ENCODE measurements at places on chromosomes 11 and 22.

- DNase-seq: no peak
These were observed 7.1 kb downstream of the NLRX1 start for GRCh38 chr11:119175493-119176077.

DNA sequence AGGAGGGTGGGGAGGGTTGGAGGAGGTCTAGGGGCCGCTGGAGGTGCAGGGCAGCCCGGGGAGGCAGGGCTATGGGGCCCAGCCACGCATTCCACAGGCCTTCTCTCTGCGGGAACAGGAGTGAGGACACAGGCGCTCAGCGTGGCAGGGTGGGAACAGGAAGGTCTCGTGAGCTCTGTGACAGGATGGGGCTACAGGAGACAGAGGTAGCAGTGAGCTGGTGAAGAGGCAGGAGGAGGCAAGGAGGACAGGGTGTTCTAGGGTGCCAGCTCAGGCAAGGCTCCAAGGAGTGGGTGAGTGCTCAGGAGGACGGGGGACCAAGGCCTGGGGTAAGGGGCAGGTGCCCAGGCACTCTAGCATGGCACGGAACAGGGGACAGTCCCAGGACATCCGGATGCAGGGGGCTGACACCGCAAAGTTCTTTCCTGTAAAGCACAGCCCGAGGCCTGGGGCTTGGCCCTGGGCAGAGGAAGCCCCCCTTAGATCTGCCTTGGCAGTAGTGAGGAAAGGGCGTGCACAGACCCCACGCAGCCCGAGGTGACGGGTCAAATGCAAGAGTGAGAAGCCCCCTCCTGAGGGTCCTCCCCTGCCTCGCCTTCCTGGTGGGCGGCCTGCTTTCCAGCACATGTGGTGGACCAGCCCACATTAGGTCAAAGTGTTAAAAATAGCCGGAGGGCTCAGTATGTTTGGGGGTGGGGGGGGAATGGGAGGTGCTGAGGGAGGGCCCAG, 4.7 kb upstream of the NEAT1 start:
- DNase-seq: peak; percentile 85

DNA sequence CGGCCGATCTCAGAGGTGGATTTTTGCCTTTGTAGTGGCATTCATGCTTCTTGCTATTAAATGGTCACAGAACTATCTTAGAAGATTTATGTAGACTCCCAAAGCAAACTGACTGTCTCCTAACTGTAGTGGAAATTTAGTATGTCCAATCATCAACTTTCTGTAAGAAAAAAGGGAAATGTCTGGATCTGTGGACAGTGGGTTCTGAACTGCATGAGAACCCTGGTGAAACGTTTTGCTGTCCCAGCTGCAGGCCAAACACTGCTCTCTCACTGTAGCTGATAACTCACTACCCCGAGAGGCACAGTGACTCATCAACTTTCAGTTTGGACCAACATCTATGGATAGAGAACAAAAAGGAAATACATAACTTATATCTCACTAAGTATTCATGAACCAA, 387.1 kb downstream of the SOX6 start:
- no peak for DNase-seq

DNA sequence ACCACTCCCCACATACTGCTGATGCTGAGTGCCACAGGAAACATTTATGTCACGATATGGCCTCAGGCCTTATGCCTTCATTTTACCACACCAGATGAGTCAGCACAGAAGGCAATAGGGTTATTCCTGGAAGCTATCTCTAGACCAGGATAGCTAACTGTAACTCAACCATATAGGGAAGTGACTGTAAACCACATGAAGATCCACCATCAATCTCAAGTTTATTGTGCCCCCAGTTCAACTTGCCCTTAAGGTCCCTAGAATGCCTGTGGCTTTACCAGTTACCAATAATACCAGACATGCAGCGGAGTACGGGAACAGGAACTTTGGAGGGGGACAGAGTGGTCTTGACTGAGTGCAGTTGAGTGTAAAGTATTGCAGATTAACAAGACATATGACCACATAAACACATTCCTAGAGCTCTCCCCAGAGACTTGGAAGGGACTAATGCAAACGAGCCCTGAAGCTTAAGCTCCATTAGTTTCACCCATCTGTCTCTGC, 180.9 kb downstream of the KIF18A start:
- DNase-seq: no peak

GRCh38 chr11:20060181-20060580, 100.1 kb downstream of the DBX1 start:
- DNase-seq: no peak

DNA sequence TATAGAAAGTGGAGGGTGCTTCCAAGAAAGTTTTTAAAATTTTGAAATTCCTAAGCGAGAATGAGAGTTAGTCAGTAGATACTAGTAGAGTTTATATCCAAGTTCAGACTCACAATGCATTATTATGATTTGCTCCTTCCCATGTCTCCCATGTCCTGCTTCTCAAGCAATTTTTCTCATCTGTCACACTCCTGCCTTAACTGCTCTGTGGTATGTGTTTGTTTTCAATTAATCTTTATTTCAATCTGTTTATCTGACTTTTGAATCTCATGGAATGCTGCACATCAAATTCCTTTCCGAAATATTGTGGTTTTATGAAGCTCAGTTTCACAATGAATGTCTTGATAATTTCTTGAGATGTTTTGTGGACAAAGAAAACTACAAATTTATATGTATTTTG, 18.1 kb downstream of the THY1 start:
- no peak for DNase-seq

- DNase-seq: no peak
These were observed 25.6 kb upstream of the RRM1 start for GRCh38 chr11:4068962-4069361.

DNA sequence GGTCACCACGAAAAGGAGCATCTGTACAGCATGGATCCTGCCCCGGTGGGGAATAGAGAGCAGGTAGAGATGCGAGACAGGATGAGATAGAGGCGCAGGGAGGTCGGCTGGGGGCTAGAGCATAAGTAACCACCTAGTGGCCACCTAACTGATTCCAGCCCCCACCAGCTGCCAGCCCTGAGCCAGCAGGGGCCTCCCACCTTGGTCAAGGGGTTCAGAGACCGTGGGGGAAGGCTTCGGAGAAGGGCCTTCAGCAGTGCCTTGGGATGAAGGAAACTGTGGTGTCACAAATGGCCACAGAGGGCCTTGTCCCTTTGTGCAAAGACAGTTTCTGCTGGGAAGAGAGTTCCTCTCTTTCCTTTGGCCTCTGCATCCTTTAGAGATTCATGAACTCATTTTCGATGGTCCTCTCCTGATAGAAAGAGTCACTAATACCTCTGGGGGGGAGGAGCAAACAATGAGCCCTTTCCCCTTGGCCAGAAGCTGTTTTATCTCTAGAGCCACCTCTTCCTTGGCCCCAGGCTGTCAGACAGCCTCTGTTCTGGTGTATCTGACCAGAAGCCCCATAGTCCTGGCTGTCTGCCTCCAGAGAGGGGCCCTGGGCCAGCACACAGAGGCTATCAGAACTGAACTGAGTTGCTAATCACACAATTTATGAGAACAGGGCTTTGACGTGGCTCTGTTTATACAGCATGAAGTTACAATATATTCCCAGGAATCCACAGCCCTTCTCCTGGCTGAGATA, 146.0 kb downstream of the PARVA start:
- DNase-seq: peak; percentile 64

DNA sequence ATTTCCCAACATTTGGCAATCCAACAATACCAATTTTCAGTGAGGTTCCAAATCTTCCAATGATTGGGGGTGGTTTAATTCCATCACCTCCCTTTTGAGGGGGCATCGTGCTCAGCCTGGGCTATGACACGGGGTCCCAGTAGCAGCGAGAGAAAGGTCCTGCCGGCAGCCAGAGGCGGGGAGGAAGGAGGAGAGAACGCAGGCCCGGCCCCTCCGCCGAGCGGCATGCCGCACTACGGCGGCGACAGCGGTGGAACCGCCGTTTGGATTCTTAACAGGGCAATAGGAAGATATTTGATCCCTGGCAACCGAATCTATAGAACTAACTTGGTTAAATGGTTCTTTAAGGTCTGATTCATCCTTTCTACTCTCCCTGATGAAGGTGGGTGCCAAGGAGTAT, 18.3 kb upstream of the NDUFA6 start:
- DNase-seq: no peak
